Activated CD8-positive, alpha-beta T cell treated with anti-CD3 and anti-CD28 coated beads for 36 hours (primary cell): ENCODE measurements at places on chromosomes 2 and 18. TPM values are rescaled to one million over a fixed set of nuclear protein-coding genes. Genes with fewer than 3 reads are reported as not detected.

DNA sequence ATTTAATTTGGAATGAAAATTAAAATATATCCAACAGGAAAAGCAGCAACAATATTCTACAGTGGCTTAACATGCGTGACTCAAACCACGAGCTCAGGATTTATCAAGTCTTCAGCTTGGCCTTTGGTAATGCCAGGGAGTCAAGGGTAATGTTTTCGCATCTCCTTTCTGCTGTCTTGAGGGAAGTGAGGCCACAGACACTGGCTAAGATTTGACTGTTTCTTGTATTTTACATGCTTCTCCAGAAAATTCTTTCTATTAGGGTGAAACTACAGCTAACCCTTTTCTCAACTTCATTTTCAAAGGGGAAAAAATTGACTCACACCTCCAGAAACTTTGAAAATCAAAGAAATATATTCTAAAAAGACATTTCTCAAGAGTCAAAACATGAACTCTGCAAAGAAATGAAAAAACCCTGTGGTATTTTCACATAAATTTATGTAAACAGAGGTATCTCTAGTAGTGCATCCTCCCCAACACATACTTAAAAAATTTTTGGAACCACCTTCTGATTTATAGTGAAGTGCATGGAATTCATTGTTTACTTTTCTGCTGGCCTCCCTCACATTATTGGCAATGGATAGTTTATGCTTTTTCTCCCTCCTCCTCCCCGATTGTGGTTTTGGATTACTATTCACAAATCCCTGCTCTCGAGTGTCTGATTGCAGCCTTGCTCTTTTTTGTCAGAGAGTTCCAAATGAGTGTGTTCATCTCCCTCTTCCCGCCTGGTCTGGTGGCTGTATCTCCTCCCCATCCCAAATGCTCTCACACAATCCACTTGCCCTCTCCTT, 48.7 kb downstream of the DPP4 start:
- H3K4me3 ChIP-seq, result no peak overlapping the region
- no peaks in the 10 kb centered on the region for H3K27me3 ChIP-seq
- peaks cover 56% of the 10 kb centered on the region for H3K4me1 ChIP-seq
- no peak overlapping the region for H3K27ac ChIP-seq
- no peak for DNase-seq
- H3K36me3 ChIP-seq, result peaks cover 26% of the 10 kb centered on the region

DNA sequence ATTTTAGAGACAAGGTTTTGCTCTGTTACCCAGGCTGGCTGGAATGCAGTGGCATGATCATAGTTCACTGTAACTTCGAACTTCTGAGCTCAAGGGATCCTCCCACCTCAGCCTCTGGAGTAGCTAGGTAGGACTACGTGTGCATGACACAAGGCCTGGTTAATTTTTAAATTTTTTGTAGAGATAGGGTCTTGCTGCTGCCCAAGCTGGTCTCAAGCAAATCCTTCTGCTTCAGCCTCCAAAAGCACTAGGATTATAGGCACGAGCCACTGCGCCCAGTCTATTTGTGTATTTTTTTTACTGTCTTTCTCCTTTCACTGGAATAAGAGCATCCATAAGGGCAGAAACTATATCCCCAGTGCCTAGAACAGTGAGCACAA, 89.3 kb downstream of the PLEKHM3 start:
- H3K36me3 ChIP-seq, result no peaks in the 10 kb centered on the region
- no peak overlapping the region for H3K4me3 ChIP-seq
- H3K27ac ChIP-seq, result no peak overlapping the region
- no peaks in the 10 kb centered on the region for H3K4me1 ChIP-seq

DNA sequence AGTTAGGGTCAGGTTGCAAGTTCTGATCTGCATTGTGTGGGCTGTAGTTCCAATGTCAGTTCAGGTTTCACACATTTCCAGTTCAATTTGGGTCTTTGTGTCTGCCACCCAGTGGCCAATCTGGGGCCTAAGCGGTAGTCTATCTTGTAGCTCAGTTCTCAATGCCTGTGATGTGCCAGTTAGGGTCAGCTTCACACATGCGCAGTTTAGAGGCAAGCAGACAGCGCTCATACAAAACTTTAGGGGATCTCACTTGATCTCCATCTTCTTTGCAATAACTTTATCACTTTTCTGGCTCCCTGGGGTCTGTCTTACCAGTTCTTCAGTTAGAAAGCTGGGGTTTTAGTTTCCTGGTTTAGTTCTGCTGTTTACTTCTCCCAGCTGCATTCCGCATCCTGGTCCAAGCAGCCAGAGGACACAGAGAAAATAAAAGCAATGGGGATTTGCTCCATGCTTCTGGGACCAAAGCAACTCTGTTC, 11.0 kb upstream of the ZNF24 start:
- H3K27ac ChIP-seq, result no peak overlapping the region
- peaks cover 4% of the 10 kb centered on the region for H3K4me1 ChIP-seq
- H3K27me3 ChIP-seq, result no peaks in the 10 kb centered on the region

- H3K27me3 ChIP-seq, result no peaks in the 10 kb centered on the region
- no peak overlapping the region for H3K27ac ChIP-seq
- no peak for DNase-seq
- H3K4me1 ChIP-seq, result no peaks in the 10 kb centered on the region
Measured at GRCh38 chr2:83342860-83343329, 1116.2 kb downstream of the SUCLG1 start.

GRCh38 chr18:62643181-62643580, 72.2 kb upstream of the PHLPP1 start:
- H3K4me1 ChIP-seq, result peaks cover 5% of the 10 kb centered on the region
- no peak for DNase-seq
- peaks cover 4% of the 10 kb centered on the region for H3K27me3 ChIP-seq

GRCh38 chr2:161842736-161843433, 218.7 kb downstream of the SLC4A10 start:
- H3K4me1 ChIP-seq, result no peaks in the 10 kb centered on the region
- H3K27ac ChIP-seq, result no peak overlapping the region
- DNase-seq, result no peak
- no peaks in the 10 kb centered on the region for H3K36me3 ChIP-seq
- no peak overlapping the region for H3K4me3 ChIP-seq

LRATD1 gene
- not detected for total RNA-seq

TMEM247 gene
- total RNA-seq, result not detected
